Skin of body (tissue), 3 donors: ENCODE measurements at places on chromosomes 3 and 15.

GRCh38 chr3:71444028-71444860, 139.3 kb downstream of the FOXP1 start:
- peak; percentile 22 for DNase-seq

DNA sequence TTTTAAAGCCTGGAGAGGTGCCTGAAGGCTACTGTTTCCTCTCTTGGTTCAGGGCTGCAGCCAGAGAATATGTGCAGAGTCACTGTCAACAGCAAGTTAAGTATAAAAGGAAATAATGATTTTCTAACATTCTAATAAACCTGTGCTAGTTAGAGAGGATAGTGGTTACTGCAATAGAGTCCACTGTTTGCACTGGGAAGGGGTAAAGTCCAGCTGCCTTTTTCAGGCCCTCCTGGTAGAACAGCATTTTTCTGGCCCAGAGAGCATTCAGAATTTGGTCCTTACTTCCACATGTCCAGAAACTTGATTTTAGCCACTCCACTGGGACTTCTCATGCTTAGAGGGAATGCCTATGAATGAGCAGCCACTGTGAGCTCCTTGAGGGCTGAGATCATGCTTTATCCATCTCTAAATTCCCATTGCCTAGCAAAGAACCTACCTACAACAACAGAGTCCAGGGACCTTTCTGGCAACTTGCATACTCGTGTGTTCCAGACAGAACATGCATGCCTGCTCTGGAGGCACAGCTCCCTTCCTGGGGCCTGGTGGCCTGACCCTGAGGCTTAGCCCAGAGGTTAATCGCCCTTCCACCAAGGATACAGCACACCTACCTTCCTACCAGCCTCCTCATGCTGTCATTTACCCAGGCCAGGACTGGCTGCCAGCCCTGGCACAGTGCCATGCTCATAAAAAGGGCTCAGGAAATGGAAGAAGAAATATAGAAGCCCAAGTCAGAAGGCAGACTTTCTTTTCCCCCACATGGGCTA, 50.3 kb upstream of the ATP13A3 start:
- no peak for DNase-seq

DNA sequence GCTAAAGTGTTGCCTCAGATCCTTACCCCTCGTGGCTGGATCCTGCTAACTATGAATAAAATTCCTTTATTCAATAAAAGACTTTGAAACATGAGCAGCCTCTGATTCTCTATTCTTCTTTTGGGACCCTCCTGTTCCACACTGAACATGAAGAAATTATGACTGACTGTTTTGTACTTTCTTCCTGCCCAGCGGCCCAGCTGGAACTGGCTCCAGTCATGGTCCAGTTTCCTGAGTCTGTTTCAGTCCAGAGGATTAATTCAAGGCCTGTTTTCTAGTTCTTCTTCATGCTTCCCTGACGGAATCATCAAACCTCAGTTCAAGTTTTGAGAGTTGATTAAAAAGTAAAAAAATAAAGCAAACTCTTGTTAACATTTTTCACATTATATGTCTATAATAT, 52.6 kb upstream of the CP start:
- DNase-seq, result no peak

- no peak for DNase-seq
These were observed 35.1 kb downstream of the PCSK6 start for GRCh38 chr15:101454365-101454764.

DNA sequence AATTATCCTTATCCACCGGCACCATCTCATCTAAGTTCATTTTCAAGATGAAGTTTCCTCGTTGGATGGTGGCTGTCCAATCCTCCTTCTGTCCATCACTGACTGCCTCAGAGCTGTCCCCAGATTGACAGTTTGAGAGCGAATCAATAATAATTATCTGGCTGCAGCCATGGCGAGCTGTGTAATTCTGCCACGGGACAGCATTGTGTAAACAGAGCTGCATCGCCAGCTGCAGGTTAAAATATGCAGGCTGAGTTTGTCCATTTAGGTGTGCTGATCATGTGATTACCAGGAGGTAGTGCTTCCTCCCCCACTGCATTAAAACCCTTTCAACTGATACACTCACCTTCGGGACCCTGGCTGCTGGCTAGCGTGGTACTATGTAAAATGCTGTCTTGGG, 461.9 kb upstream of the ONECUT1 start:
- no peak for DNase-seq

DNA sequence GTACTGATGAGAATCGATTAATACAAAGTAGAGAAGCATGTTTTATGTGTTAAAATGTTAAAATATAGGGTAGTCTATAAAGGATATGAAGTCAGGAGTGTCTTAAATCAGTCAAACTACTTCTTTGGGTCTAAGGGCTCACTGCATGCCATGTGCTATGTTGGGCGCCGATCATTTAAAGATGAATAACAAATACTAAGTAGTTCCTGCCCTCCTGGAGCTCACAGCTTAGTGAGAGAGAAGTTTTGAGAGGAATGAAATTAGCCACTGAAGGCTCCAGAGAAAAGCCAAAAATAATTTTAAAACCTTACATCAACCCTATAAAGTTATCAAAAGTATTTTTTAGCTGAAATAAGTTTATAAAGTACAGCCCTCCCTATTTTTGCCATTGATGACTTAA, 44.5 kb downstream of the BLM start:
- no peak for DNase-seq

DNA sequence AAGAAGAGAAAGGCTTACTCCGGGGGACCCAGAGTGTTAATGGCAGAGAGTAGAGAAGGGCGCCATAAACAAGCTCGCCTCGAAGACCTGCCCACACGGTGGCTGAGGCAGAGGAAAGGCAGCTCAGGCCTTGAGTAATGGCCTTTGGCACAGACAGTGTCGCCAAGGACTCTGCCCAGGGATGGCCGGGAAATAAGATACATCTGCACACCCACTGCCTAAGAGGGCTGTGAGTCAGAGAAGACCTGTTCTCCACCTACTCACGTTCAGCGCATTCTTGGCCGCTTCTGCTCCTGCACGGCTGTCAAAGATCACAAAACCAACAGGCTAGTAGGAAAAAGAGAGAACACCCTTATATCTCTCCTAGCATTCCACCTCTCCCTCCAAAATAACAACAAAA, 26.2 kb downstream of the RBPMS2 start:
- no peak for DNase-seq

GRCh38 chr3:32146746-32147211, 40.4 kb downstream of the GPD1L start:
- DNase-seq, result peak; percentile 16

- DNase-seq, result no peak
These were observed 18.1 kb upstream of the SLC27A2 start for GRCh38 chr15:50163719-50164410.

DNA sequence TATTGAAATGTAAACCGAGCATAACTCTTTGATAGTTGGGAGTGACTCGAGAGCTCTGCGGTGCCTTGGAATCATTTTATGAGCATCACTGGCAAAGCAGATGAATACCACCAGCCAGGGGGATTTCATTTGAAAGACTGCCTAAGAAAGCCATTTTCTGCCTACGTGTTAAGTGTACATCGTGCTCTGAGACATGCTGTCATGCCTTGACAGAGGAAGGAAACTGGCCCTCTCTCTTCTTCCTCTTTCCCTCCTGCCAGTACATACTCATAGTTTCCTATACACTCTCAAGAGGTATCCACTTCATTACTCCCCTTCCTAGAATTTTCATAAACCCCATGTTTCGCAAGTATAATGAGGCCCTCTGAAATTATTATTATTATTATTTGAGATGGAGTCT, 8.8 kb downstream of the BCL2A1 start:
- DNase-seq, result no peak

DNA sequence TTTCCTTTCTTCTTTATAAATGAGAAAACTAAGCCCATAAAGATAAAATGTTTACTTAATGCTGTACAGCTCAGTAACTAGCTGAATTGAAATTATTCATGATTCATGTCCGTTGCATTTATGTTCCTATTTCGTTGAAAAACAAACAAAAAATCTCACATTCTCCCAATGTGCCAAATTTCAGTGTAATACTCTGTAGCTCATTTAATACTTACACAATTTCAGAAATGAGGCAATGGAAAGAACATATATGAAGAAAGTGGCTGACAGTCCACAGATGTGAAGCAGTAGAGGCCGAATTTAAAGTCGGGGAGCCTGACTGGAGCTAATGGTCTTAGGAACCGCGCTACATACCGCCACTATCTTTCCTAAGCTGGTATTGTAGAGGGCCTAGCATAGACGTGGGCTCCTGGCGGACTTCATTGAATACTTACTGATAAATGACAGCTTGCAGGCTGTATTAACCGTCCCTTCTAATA, 651 bp downstream of the PLSCR2 start:
- no peak for DNase-seq

GRCh38 chr3:16697443-16698147, 92.4 kb upstream of the DAZL start:
- DNase-seq, result no peak

DNA sequence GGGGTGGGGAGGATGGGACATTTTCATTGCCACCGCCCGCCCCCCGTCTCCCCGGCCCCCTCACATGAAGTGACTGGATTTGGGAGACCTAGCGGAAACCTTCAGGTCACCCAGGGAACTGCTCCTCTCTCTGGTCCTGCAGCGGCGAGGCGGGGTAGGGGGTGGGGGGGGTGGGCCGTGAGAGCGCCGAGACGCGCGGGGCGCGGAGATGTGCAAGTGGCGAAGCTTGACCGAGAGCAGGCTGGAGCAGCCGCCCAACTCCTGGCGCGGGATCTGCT, 712 bp upstream of the MME start:
- no peak for DNase-seq

- DNase-seq, result no peak
These were observed 381.2 kb downstream of the GABRB3 start for GRCh38 chr15:26391567-26392194.

DNA sequence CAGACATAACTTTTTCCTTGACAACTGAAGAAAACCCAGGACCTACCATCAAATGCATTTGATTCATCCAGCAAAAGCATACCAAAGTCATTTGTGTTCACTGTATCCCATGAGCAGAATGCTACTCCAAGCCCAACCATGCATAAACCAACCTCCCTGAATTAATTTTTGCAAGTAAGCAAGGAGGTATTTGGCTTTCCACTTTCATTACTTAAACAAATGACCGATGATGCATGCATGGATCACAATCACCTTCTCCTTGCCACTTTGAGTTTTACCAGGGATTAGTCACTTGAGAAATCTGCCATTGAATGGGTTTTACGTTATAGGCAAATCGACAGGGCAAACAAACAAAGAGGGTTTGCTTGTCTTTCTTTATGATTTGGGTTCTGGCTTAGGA, 214.8 kb downstream of the FMN1 start:
- no peak for DNase-seq

GRCh38 chr3:64345371-64345770, 120.1 kb upstream of the PRICKLE2 start:
- peak; percentile 93 for DNase-seq

DNA sequence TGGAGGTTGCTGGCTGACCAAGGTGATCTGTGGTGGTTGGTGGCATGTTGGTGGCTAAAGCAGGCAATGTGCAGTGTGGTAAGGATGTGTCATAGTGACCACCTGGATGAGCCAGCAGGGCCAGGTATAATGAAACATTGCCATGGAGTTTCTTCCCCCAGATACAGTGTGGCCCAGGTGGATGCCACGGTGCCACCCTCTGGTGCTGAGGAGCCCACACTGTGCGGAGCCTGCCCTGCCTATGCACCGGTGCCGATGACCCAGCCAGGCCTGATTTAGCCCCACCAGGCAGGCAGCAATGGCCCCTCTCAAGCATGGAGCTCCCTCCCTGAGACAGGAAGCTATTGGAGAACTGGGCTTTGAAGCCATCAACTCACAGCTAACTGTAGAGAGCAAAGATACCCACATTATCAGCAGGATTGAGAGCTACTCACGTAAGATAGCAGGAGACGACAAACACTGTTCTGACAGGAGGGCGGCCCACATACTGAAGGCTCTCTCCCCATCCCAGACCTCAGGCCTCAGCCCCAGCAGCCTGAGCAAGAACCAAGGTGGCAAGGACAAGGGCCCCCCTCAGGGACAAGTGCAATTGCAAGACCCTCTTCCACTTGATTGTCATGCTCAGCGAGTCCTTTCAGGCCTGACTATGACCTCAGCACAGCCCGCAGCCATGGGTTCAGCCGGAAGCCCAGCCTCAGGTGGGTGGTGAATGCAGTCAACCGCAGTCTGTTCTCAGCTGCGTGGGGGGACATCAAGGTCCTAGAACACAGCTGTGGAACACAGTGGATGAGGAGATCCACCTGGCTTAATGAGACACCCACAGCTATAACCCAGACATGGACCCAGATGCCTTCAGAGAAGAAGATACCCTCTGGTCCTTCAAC, 82.8 kb upstream of the CDV3 start:
- DNase-seq, result no peak

- no peak for DNase-seq
These were observed 802 bp downstream of the RCN2 start for GRCh38 chr15:76932135-76932966.

GRCh38 chr3:138732456-138732855, 102.3 kb downstream of the PIK3CB start:
- no peak for DNase-seq

DNA sequence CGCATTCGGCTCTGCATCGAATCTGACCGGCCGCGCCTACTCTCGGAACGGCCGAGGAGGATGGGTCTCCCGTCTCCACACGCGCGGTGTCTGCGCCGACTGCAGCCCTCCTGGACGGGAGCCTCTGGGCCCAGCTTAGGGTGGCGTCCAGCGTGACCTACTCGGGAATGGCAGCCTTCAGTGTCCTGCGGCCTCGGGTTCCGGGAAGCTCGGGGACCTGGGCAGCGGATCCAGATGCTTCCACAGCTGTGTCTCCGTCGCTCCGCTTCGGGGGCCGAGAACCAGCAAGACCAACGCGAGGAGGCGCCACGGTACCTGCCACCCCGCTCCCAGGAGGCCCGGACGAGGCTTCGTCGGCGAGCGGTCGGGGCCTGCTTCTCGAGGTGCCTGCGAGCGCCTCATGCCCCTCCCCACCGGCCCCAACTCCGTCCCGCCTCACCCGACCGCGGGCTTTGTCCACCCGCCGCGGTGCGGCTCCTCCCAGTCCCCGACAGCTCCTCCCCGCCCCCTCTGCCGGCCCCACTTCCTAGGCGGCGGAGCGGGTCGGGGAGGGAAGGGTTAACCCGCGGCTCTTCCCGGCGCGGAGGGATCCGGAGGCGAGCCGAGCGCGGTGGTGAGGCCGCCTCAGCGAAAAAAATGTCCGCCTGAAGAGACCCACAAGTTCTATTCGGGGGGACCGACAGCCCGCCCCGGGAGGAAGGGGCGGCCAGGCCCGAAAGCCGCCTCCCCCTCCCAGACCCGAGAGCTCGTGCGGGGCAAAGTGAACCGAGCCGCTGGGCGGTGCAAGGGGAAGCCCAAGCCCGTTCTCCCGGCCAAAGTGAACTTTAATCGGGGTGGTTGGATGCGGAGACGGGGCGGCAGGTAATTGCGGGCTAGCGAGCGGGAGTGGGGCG, at the start of gene TCF12:
TSS of gene TCF12 (plus strand) at position 599 of the 893 bp plus-strand sequence. CDS start 1,270 bp downstream, outside the sequence.
- peak; percentile 97 for DNase-seq

GRCh38 chr3:120393243-120393642, 44.1 kb upstream of the LRRC58 start:
- no peak for DNase-seq

GRCh38 chr3:81463781-81464180, 297.7 kb downstream of the GBE1 start:
- DNase-seq, result no peak
